Foreskin fibroblast (primary cell): ENCODE measurements at places on chromosomes 4 and X.

DNA sequence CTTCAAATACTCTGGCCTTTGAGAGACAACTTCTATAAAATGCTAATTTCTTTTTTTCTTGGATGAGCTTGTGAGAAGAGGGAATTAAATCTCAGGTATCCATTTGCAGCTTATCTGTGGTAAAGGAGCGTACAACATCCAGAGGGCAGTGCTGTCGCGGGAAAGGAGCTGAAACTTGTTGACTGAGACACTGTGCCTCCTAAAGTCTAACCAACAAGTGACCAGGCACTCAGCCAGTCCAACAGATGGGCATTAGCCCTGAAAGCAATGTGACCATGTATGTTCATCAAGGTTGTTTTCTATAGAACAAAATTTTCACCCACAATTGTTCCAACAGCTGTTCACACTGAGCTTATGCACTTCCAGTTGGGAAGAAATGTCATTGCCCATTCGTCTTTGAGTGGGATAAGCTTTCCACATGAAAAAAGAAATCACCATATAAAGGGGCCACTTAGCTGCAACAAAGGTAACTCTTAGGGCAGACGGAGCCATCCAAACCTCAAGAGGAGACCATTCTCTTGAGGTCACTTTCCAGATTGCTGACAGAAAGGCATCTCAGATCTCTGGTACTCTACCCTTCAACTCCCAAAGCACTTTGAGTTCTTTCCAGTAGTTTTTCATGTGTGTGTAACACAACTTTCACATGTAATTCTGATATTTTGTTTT lies 244.8 kb upstream of the NEIL3 start:
- no peak for DNase-seq

GRCh38 chr4:165312506-165312905 lies 15.0 kb upstream of the MSMO1 start:
- peak; percentile 63 for DNase-seq

DNA sequence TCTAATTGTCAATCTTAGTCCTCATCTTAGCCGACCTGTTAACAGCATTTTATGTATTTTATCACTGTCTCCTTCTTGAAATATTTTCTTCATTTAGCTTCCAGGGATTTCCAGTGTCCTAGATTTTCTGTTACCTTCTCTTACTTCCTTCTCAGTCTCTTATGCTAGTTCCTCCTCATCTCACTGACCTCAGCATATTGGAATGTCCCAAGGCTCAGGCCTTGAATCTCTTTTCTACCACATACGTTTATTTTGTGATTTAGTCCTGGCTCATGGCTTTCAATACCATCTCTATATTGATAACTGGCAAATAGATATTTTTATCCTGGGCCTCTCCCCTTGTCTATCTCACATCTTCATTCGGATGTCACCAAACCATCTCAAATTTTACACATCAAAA lies 61.1 kb downstream of the IQCM start:
- peak; percentile 39 for DNase-seq

GRCh38 chr4:53721263-53721662 lies 130.0 kb upstream of the LNX1 start:
- no peak for DNase-seq

DNA sequence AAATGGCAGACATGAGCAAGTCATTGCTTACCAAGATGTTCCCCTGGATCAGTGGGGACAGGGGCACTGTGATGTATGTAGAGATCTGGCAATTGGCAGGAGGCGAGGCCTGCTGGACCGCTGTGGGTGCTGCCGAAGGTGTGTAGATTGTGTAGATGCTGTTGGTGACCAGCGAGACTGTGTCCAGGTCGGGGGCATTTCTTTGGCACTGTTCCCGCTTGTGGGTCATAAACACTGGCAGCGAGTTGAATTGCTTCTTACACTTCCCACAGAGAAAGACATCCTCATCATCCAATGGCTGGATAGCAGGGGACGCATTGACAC lies 52.7 kb downstream of the CFAP299 start:
- no peak for DNase-seq

GRCh38 chrX:23554304-23554703 lies 113.0 kb upstream of the PRDX4 start:
- DNase-seq: peak; percentile 7

DNA sequence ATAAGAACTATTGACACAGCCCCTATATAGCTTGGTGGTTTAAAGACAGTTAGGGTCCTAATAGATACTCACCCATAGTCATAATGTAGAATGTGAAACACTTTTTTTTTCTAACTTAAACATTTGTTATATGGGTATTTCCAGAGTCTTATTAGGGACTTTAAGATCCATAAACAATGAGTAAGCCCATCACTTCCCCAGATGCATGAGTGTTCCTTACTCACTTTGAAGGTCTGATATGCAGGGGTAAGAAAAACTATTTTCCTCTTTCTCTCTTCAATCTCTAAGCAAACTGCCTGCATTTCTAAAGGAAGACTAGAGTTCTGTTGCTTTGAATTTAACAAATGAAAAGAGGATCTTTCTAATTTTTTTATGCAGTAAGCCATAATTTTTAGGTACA lies 443.6 kb upstream of the PITX2 start:
- peak; percentile 25 for DNase-seq
